ENCODE measurements at places on chromosomes 11 and 22.

DNA sequence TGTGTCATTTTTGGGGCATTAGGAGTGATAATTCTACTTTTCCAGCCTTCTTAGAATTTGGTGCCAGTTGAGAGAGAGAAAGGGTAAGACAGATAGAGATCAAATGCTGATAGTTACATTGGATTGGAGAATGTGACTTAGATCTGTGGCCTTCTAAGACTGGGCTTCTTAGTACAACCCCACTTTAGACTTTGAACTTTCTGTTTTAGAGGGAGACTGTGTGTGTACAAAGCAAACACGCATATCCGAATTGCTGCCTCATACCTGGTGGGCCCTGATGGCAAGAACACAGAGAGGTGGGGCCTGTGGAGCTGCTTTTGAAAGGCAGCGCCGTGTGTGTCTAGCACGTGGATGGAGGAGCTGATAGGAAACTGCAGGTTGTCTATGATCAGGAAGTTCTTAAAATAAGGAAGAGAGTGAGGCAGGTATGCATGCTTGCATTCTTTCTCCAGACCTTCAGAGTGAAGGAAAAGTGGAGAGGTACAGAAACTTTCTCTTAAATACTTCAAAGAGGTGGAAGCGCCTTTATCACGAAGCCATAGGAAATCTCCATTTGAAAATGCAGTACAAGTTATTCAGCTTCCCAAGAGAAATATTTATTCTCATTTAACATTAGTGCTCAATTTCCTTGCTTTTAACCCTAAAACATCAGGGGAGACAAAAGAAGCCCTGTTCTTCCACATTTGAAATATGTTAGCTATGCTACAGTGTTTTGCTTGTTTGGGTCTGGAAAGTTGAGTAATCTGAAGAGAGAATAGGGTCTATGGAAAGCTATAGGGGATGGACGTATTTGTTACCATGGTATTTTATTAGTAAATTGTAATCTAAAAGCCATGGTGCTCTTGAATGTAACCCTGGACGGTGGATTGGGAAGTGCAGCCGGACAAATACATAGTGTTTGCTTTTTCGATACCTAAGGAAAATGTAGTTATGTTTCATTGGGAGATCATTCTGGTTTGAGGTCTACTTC is 13.7 kb downstream of the PDHX start:
- no peak for DNase-seq

DNA sequence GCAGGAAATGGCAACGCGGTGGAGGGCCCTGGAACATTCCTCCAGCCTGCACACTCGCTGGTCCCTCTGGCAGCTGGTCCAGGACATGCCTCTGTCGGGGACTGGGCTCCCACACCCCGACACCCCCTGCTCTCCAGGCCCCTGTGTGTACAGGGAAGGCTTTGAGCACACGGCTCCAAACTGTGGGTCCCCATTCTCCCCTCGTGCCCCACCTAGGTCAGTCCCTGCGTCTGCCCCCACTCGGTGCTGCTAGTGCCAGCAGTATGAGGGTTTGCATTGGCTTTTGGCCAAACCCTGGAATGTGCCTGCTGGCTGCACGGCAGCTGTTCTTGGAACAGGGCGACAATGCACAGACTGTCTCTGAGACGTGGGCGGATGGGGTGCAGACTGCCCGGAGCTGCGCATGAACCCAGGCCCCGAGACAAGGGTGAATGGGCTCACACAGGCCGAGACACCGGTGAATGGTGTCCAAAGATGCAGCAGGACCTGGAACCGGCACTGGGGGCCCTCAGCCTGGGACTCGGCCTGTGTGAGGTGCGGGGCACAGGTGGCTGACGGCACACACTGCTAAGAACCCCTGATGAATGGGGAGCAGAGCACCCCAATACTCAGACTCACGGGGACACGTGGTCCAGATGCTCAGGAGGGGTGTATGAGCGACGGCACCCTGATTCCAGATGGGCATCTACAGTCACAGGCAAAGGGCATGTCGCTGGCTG is 7.5 kb upstream of the SYT8 start:
- DNase-seq = no peak

DNA sequence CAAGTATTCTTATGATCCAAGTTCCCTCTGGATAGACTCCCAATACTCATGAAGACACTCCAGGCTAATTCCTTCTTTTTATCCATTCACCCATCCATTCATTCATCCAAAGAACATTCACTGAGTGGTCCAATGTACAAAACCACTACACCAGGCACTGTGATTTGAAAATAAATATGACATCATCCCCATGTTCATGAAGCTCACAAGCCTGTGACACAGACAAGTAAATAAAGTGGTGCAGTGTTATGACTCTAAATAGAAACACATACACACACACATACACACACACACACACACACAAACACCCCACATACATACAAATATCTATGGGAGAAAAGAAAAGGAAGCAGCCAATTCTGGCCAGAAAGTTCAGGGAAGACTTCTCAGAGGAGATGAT is 35.5 kb downstream of the MTMR2 start:
- no peak for DNase-seq

DNA sequence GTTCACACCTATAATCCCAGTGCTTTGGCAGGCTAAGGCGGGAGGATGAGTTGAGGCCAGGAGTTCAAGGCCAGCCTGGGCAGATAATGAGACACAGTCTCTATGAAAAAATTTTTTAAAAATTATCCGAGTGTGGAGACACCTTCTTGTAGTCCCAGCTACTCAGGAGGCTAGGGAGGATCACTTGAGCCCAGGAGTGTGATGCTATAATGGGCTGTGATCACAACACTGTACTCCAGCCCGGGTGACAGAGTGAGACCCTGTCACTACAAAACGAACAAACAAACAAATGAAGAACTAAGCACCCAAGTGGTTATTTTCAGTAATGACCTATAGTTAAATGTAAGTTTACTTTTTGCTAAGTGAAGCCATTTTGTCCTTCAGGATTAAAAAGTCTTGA is 32.3 kb downstream of the ANO5 start:
- no peak for DNase-seq
